ENCODE measurements at places on chromosomes 6 and 20.
A peak's percentile ranks its signal among the peaks of the same experiment; 100 is the strongest.

DNA sequence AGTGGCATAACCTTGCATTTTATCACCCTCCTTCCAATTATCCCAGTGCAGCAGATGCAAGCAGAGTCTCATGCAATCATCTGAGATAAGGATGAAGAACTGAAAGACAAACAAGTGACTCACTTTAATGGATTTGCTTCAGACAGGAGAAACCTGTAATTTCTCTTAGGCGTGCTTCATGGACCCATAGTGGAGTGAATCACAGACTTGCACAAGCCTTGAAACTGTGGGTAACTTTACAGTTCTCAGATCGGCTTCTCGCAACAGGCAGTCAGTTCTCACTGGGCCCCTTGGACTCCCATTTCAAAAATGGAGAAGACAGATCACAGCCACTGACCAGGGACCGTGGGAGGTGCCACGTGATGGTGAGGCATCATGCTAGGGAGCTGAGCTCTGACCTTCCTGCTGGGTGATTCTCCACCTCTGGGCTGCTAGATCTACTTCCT lies at the start of gene ADGRF4:
Gene ADGRF4, plus strand, starts transcription at position 239 of the 446 bp plus-strand sequence. CDS start 8,666 bp downstream, outside the sequence.
- DNase-seq: no peak

GRCh38 chr6:167855825-167856425 lies 29.2 kb downstream of the AFDN start:
- DNase-seq: no peak

DNA sequence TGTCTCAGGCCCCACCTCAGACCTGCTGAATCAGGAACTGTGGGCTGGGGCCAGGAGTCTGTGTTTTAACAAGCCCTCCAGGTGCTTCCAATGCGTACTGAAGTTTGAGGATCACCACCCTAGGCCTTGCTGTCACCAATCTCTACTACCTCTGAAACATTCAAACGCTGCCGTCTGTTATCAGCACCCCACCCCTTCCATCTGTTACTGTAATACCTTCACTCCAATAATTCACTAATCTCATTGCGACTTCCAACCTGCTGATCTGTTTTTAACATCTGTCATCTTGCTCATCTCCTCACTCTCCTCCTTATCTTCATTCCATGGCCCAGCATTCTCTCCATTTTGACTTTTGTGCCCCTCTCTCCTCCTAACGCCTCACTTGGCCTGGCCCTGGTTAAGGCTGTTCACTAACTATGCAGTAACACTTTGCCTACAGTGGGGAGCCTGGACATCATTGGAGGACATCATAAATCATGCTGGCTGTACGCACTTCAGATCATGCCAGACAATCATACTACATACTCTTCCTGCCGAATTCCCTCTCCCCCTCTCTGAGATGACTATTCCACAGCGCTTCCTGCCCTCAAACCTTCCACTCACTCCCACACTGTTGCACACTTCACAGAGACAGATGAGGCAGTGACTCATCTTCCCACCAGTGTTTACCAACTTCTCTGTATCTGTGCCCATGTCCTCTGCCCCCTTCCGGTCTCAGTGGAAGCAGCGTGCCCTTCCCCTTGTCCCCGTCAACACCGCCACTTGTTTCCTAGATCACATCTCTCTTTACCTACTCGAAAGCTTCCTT lies 3.0 kb upstream of the GUCA1B start:
- peak; percentile 55 for DNase-seq

DNA sequence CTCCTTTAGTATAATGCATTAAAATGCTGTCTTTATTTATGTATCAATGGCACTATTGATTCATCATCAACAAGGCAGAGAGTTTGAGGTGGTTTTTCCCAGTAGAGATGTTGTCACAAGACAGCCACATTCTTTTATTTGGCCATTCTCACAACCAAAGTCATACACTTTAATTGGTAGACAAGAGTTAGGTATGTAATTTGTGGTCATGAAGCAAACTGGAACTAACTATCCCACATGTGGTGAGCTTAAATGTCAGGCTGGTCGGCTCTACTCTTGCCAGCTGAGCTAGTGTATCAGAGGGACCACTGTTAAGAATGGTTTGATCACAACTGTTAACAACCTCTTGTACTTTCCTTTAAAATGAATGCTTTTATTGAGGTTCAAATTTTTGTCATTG lies 714.6 kb downstream of the CD109 start:
- DNase-seq: no peak

DNA sequence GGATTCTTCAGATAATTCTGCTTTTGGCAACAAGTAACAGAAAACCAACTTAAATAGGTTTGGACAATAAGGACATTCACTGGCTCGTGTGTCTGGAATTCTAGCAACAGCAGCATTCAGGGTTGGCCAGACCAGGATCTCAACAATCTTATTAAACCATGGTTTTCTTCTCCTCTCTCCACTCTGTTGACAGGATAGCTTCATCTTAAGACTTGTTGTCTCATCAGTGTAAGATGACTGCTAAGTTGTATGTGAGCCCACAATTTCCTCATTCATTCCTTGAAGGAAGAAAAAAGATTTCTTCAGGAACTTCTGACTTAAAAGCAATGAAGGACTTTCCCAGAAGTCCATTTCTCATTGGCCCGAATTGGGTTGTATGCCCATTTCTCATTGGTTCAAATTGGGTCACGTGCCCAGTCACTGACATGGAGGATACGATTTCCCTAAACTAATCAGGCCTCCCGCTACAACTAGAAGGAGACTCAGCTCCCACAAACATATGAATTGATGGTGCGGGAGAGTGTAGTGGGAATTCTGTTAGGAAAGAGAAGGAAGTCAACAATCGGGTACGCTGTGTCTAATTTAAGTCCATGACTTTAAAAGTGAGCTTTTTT lies 83.7 kb downstream of the SLC22A3 start:
- DNase-seq: no peak

- no peak for DNase-seq
These were observed 19.1 kb downstream of the MDFI start for GRCh38 chr6:41657131-41658094.

DNA sequence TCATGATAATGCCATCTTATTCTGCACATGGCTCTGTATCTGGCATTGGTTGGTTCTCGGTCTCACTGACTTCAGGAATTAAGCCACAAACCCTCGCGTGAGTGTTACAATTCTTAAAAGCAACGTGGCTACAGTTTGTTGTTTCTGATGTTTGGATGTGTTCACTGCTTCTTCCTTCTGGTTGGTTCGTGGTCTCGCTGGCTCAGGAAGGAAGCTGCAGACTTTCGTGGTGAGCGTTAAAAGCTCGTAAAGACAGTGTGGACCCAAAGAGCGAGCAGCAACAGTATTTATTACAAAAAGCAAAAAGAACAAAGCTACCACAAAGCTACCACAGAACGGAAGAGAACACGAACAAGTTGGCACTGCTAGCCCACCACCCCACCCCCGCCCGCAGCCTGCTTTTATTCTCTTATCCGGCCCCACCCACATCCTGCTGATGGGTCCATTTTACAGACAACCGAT lies 51.1 kb downstream of the MYLIP start:
- peak; percentile 78 for DNase-seq

DNA sequence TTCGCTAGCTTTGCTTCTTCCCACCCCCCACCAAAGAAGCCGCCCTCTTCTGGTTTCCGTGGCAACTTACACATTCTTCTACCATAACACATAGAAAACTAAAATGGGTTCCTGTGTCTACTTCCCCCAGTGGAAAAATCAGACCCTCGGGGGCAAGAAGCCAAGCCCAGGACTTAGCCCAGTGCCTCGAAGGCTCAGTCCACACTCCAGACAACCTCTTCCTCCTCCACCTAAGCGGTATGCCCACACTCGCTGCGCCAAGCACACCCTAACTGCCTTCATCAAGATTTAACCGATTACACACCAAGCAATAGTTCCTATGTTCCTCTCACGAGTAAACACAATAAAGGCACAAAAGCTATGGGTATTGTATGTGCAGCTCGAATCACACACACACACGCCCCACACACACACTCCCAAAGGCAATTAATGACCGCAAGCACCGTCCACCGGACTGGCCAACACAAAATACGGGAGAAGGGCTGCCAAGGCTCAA lies 537 bp downstream of the PPIL4 start:
- DNase-seq: peak; percentile 80

DNA sequence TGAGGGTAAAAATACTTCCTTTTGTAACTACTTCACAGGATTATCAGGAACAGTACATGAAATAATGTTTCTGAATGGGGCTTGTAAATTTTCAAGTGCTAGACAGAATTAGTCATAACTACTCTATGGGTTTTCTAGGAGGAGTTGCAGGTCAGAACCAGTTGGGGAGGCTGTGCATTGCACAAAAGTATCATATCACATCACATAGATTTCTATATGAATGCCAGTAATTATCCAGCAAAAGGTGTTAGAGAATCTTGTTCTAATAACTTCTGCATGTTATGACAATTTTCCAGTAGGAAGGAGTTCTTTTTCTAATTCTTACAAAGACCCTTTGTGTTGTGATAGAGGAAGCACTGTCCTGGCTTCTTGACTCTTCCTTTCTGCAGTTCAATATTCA lies 551.6 kb downstream of the COL12A1 start:
- DNase-seq: no peak

GRCh38 chr6:12422848-12423247 lies 132.7 kb downstream of the EDN1 start:
- DNase-seq: no peak

DNA sequence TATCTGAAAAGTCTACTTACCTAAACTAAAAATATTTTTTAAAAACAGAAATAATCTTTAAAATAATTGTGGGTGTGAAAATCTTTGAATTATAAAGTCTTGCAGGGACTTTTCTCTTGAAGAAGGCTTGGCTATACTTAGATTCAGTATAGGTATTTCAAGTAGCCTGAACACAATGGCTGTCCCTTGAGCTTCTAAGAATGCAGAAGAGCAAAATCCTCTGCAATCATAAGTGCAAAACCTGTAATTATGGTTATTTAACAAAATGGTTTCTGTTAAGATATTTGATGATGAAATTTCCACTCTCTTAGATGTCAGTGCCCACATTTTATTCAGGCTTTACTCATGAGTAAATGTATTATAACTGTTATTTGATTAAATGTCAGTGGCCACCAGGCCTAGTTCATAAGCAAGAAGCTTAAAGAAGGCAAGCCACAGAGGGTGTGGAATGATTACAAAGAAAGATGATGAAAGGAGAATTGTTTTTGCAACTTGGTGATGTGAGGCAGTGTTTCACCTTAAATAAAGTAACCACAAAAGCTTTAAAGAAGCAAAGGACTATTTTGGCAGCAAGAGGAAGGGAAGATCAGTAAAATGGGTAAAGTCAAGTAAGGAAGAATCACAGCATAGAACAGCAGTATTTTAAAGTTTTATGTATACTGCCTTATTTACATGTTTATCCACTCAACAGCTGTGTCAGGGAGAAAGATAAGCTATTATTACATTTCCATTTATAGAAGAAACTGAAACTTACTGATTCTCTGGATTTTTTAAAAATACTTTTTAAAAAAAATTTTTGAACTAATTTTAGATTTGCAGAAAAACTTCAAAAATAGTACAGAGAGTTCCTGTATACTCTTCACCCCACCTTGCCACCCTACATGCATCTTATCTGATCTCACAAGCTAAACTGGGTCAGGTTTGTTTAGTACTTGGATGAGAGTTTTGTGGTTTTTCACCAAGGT lies 351.2 kb upstream of the RUNX2 start:
- peak; percentile 69 for DNase-seq

- DNase-seq: no peak
These were observed 129.0 kb downstream of the SULF2 start for GRCh38 chr20:47656318-47656717.

- peak; percentile 71 for DNase-seq
These were observed 103.2 kb upstream of the DUSP22 start for GRCh38 chr6:188821-189655.

DNA sequence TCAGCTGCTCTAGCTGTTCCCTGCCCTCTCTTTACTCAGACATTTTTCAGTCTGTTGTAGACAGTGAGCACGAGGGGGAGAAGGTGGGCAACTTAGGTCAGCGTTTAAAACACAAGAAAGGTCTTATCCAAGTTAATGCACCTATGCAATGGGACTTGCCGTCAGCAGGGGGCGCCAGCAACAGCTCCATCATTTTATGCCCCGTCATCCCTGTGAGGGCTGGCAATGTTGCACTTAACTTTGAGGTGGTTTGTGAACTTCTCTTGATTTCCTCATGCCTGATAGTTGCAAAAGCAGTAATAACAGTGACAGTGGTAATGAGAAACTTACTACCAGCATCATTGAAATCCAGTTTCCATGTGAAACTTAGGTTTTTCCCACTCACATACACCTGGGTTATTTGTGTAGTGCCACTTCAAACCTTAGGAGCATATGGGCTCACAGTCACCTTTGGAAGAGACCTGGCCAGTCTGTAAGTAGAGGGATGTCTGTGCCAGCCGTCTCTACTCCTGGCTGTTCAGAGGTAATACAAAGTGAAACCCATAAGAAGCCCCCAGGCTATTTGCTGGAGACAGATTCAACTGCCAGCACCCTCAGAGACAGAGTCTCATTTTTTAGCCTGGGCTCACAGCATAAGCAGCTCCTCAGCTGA lies 44.9 kb upstream of the ID1 start:
- peak; percentile 72 for DNase-seq

Measured in CD4-positive, alpha-beta memory T cell (primary cell).